ENCODE measurements at places on chromosomes 11 and 22.
A peak's percentile ranks its signal among the peaks of the same experiment; 100 is the strongest.

DNA sequence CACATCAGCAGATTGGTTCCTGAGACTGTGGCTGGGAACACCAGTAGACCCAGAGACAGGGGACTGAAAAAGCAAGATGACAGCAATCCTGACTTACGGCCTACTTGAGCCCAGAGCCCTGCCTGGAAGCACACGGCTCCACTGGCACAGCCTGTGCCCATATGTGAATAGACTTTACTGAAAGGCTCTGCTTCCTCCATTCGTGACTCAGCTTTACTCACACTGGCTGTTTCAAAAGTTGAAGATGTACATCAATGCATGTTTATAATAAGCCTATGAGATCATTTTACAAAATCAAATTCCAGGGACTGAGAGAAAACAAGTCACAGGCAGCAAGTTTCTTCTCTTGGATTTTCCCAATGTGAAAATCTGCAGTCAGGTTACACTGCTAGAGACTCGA lies 134.6 kb upstream of the TEAD1 start:
- no peak for DNase-seq

- DNase-seq: no peak
Measured at GRCh38 chr11:84243629-84244263, 957.6 kb upstream of the CCDC90B start.

GRCh38 chr22:37079668-37080171 lies 28.2 kb downstream of the KCTD17 start:
- peak; percentile 64 for DNase-seq

GRCh38 chr11:121763526-121763925 lies 310.8 kb upstream of the SORL1-AS1 start:
- DNase-seq: peak; percentile 49

- no peak for DNase-seq
Measured at GRCh38 chr11:58316142-58316541, 42.7 kb downstream of the OR5B17 start.

DNA sequence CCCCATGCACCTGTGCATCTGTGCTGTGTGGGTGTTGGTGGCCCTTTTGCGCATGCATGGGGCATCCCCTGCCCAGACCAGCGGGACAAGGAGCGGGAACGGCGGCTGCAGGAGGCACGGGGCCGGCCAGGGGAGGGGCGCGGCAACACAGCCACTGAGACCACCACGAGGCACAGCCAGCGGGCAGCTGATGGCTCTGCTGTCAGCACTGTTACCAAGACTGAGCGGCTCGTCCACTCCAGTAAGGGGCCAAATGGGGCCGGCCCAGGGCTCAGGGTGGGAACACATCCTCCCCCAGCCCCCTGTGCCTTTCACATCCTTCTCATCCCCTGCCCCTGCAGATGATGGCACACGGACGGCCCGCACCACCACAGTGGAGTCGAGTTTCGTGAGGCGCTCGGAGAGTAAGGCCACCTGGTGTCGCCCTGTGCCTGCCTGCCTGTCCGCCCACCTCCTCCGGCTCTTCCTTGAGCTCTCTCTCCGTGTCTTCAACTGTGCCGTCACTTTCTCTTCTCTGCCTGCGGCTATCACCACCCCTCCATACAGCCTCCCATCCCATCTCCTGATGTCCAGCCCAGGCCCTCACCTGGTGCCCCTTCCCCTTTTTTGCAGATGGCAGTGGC lies 10.6 kb downstream of the SELENOM start:
- DNase-seq: no peak

GRCh38 chr11:119625206-119625978 lies 103.6 kb downstream of the NECTIN1 start:
- no peak for DNase-seq

- no peak for DNase-seq
Measured at GRCh38 chr11:48193876-48194275, 22.7 kb upstream of the OR4B1 start.

GRCh38 chr22:32482708-32483107 lies 8.1 kb downstream of the FBXO7 start:
- no peak for DNase-seq

DNA sequence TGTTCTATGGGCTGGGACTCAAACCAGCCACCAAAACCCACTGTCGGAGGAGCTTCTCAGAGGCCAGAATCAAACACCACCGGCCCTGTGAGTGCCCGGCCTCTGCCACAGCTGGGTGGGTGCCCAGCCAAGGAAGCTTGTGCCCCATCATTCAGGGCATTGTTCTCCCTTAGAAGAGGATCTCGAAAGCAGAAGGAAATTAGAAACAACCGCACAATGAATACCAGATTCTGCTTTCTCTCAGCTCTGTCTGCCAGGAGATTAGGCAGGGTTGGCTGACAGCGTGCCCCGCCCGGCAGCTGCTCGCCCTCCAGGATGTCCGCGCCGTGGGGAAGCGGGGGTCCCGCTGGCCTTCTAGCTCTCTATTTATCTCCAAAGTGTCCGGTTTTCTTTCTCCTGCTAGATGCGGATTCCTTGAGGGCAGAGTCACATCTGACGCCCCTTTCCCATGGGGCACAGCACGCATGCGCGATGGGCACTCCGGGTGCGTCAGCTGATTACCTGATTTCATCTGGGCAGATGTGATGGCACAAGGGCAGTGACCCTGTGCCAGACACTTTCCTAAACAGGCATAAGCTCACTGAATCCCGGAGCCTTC lies 25.5 kb downstream of the SCGB1A1 start:
- peak; percentile 85 for DNase-seq

DNA sequence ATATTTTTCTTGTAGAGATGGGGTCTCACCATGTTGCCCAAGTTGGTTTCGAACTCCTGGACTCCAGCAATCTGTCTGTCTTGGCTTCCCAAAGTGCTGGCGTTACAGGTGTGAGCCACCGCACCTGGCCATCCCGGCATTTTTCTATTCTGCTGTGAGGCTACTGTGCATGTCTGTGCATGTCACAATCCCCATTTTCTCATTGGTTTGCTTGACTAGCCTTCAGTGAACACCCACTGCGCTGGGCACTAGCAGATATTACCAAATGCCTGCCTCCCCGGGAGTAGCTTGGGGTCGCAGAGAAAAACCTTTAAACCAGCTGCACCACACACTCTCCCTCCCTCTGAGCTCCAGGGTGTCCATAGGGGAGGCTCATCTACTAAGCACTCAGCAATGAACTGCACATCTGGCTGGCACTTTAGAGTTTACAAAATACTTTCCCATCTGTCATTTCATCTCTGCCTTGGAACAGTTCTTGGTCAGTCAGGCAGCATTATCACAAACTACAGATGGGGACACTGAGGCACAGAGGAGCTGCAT lies 4.9 kb downstream of the CSNK1E start:
- DNase-seq: no peak

- DNase-seq: no peak
Measured at GRCh38 chr11:107025673-107026072, 7.4 kb upstream of the GUCY1A2 start.

- DNase-seq: no peak
Measured at GRCh38 chr11:44267750-44268613, 42.0 kb downstream of the ALX4 start.

- no peak for DNase-seq
Measured at GRCh38 chr11:46879056-46879585, 33.0 kb upstream of the CKAP5 start.

Measured in B cell (primary cell).